ENCODE measurements at places on chromosomes 2 and 18.

DNA sequence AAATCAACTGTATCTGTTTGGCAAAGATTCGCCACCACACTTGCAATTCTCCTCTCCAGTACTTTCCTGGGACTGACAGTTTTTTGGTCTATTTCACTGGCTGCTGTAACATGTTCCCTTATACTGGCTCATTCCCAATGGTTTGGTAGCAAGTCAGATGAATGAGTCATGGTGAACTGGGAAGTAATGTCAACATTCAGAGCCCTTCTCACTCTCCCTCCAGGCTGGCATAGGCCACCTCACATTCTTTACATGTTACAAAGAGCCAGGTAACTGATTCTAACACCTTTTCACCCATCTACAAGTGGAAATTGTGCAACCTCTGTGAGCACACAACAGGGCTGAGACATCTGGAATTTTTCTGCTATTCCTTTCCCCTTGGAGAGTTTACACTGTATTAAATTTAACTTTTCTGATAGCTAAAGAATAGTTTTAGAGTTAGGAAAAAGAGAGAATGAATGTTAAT lies 111.3 kb upstream of the TLK1 start:
- DNase-seq = no peak

GRCh38 chr2:166179201-166179600 lies 51.4 kb upstream of the SCN1A start:
- DNase-seq = no peak

- no peak for DNase-seq
Observed at GRCh38 chr18:51350081-51350480, 152.6 kb upstream of the MEX3C start.

DNA sequence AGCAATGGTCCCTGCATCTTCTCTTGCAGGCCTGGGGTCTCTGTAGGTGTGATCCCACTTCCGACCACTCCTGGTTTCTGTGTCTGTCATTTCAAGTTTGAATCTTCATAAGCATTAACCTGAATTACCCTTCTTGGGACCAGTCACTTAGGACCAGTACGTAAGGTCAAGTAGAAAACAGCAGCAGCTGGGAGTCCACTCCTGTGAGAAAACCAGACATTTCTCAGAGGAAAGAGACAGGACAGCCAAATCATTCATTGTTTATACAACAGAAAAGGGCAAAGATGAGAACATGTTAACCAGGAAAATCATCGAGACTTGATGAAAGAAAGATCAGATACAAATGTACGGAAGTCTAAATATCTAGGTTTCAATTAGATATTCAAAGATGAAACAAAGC lies 163.0 kb downstream of the MREG start:
- DNase-seq = no peak

- DNase-seq = no peak
Observed at GRCh38 chr2:9187620-9188214, 18.9 kb upstream of the ASAP2 start.

- DNase-seq = no peak
Observed at GRCh38 chr18:14015416-14015815, 100.1 kb upstream of the MC2R start.

- no peak for DNase-seq
Observed at GRCh38 chr18:69628774-69629359, 228.2 kb downstream of the DOK6 start.

GRCh38 chr2:200649724-200650123 lies 63.9 kb downstream of the AOX1 start:
- DNase-seq = no peak

GRCh38 chr2:205930209-205930608 lies 155.8 kb downstream of the INO80D start:
- DNase-seq = no peak

- DNase-seq = no peak
Observed at GRCh38 chr2:200089040-200089755, 133.8 kb downstream of the MAIP1 start.

- no peak for DNase-seq
Observed at GRCh38 chr2:112891385-112891831, 19.6 kb upstream of the IL37 start.

DNA sequence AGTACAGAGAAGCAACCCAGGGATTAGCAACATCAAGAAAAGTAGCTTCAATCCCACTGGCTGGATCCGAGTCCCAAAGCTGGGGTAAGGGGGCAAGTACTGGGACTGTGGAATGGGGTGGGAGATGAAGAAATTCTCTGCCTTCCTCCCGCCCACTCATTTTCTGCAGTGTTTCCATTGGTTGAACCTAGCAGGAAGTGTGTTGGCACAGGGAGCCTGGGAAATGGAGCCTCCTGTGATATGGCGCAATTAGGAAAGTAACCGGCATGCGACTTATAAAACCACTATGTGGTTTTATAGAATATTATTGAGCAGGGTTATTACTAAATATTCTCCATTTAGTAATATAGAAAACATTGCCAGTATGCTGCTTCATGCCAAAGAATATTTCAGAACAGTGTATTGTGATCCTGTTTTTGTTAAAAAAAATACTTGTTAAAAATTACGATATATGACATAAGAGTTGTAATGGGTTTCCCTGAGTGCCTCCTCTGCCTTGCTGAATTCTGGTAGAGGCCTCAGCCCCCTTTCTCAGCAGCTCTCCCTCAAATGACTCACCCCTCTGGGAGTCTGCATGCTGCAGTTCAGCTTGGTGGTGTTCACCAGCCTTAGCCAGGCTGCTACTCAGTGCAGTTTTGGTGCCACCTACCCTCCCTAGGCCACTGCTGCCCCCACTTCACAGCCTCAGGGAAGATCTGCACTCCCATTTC lies 60.5 kb downstream of the HK2 start:
- no peak for DNase-seq

- no peak for DNase-seq
Observed at GRCh38 chr2:142724713-142725349, 152.6 kb upstream of the KYNU start.

DNA sequence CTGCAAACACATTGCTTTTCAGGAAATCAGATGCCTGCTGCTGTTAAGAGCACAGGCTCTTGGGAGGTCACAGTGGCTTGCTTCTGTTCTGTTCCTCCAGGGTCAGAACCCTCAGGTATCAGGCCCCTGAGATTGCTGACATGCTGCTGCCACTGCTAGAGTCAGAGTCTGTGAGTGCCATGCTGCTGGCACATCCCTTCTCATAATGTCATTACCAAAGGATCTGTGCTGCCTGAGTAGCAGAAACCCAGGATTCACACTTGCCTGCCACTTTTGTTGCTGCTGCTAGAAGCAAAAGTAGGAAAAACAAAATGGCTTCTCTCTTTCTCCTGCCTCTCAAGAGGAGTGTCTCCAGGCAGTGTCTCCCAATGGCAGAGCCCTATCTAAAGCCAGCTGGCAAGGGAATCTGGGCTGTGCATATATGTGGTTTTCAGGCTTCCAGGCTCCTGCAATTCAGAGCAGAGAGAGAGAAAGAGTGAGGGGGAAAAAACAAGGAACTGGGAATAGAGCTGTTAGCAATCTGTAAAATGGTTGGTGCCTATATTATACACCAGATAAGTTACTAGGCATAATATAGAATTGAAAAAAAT lies 180.3 kb downstream of the MYCN start:
- DNase-seq = no peak

GRCh38 chr2:235660484-235661082 lies 166.7 kb downstream of the AGAP1 start:
- DNase-seq = no peak

DNA sequence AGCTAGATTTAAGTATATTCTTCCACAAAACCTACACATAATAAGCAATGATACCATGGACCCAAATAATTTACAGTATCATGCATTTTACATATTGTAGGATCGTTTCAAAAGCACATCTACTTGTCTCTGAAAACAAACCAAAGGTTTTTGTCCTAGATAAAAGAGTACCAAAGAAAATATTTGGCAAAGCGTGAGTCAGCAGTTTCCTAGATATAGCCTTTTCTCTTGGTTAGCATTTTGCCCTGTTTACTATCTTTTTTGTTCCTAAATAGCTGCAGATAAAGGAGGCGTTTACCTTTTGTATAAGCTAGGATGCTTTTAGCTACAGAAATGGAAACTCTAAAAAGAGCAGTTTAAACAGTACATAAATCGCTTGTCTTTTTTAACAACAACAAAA lies 305.8 kb upstream of the GULP1 start:
- DNase-seq = no peak

GRCh38 chr2:130336877-130337734 lies 5.6 kb upstream of the IMP4 start:
- peak; percentile 89 for DNase-seq

DNA sequence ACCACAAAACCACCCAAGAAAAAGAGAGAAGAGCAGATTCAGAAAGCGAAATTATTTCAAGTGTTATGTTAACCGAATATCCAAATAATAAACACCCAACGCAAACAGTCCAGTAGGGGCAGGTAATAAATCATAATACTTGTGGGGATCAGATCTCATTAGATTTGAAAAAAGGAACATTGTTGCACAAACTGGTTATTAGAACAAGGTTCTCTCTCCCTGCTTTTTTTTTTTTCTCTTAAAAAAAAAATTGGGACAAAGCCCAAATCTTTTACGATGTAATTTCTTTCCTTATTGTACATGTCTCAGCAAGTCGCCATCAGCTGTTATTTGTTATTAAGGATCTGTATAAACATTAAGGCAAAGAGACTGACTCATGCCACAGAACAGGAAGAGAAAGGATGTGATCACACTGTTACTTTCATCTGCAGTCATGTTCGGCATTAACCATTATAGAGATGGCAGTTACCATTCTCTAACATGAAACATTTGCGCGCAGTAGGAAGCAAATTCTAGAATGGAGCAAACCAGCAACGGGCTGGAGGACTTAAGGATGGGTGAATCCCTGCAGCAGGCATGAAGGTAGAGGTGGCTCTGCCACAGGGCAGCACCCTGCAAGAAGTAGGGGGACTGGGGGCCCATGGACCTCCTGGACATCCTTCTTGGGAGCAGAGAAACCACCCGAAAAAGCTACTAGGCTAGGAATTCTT lies 42.0 kb downstream of the EPHA4 start:
- DNase-seq = no peak

DNA sequence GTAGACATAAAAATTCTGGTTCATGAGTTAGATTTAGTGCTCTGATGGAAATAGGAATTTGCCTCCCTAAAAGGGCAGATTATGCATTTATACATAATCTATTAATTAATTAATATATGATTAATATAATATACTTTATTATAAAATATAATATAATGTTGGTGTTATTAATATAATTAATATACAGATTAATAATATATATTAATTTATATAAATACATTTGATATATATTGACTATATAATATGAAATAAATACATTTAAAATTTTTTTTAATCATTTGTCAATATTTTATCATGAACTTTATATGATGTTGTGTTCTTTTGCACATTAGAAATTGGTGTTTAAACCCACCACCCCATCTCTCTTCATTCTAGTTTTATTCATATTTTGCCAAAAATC lies 652.1 kb upstream of the ZNF804A start:
- no peak for DNase-seq

- DNase-seq = no peak
Observed at GRCh38 chr2:172270278-172271079, 156.9 kb upstream of the ITGA6 start.

- no peak for DNase-seq
Observed at GRCh38 chr2:240888130-240888889, 7.6 kb downstream of the MAB21L4 start.

DNA sequence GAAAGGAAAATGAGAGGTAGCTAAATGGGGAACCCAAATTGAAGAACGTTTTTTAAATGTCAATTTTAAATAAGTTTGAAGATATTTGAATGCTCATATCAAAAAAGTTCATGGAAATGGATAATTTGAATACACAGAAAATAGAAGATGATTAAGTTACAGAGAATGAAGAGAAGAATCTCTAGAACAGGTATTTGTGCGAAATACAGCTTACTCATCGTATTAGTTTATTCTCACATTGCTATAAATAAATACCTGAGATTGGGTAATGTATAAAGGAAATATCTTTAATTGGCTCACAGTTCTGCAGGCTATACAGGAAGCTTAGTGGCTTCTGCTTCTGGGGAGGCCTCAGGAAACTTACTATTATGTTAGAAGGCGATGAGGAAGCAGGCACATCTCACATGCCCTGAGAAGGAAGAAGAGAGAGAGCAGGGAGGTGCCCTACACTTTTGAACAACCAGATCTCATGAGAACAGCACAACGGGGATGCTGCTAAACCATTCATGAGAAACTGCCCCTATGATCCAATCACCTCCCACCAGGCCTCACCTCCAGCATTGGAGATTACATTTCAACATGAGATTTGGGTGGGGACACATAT lies 89.7 kb upstream of the DTNA start:
- no peak for DNase-seq

DNA sequence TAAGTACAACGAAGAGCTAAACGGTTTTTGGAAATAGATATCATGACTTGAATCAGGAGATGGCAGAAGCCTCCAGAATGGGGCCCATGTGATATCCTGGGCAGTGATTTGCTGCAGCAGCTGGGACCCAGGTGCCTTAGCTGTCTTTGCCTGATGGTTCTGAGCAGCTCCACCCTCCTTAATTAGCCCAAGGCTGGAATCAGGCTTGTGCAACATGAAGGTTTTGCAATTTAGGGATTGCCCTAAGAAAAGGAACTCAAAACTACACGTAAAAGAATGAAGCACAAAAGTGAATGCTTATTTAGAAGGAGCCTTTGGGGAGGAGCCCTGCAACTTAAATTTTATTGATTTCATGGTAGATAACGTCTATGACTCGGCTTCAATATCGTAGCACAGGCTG lies 17.3 kb upstream of the CNDP2 start:
- DNase-seq = no peak

GRCh38 chr2:107036293-107036692 lies 150.3 kb upstream of the ST6GAL2 start:
- DNase-seq = no peak

GRCh38 chr2:85410584-85411404 lies 628 bp upstream of the CAPG start:
- DNase-seq = no peak

- DNase-seq = no peak
Observed at GRCh38 chr2:127089478-127090235, 17.3 kb downstream of the BIN1 start.

DNA sequence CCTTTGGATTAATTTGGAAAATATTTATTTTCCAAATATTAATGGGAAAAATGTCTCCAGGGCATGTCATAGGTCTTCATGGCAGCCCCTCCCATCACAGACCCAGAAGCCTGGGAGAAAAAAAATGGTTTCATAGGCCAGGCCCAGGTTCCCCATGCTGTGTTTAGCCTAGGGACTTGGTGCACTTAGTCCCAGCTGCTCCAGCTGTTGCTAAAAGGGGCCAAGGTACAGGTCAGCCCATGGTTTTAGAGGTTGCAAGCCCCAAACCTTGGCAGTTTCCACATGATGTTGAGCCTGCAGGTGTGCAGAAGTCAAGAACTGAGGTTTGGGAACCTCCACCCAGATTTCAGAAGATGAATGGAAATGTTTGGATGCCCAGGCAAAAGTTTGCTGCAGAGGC lies 309.6 kb downstream of the SOCS6 start:
- no peak for DNase-seq

GRCh38 chr2:102141970-102142828 lies at the start of gene IL1R1:
IL1R1 (plus strand) TSS chr2:102142746; CDS start chr2:102157725, 14,979 bp downstream.
- peak; percentile 77 for DNase-seq

GRCh38 chr2:86441392-86441881 lies 266 bp downstream of the KDM3A start:
- no peak for DNase-seq

- DNase-seq = no peak
Observed at GRCh38 chr2:43106559-43107527, 119.6 kb downstream of the ZFP36L2 start.

GRCh38 chr2:123696021-123696420 lies 329.1 kb upstream of the CNTNAP5 start:
- no peak for DNase-seq

- no peak for DNase-seq
Observed at GRCh38 chr2:141496810-141497209, 634.0 kb downstream of the LRP1B start.

- DNase-seq = peak; percentile 20
Observed at GRCh38 chr2:168907940-168908662, 7.0 kb downstream of the G6PC2 start.

GRCh38 chr2:43708178-43708577 lies 31.9 kb upstream of the C1GALT1C1L start:
- DNase-seq = no peak
